NCI-H510A treated with DMSO at 0.1 percent for 48 hours (cell line): ENCODE measurements at places on chromosomes 3 and 15.
A peak's percentile ranks its signal among the peaks of the same experiment; 100 is the strongest.

GRCh38 chr3:8845641-8846040 is 76.2 kb upstream of the OXTR start:
- no peak for DNase-seq

GRCh38 chr3:46660543-46661523 is 32.6 kb downstream of the ALS2CL start:
- no peak for DNase-seq

DNA sequence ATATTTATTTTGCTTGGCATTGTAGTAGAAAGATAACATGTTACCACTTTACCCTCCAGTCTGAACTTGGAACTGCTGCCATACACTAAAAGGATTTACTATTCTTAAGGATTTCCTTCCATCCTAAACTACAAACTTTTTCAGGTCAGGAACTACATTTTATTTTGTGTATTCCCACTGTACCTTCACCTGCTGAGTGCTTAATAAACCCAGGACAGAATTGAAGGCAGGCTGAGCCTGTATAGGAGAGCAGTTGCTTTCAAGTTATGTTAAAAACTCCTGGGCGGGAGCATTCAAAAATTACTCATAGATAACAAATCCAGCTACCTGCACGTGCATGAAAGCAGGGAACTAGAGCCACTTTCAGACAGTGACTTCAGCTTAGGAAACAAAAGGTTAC is 58.3 kb downstream of the CACNA1D start:
- no peak for DNase-seq

DNA sequence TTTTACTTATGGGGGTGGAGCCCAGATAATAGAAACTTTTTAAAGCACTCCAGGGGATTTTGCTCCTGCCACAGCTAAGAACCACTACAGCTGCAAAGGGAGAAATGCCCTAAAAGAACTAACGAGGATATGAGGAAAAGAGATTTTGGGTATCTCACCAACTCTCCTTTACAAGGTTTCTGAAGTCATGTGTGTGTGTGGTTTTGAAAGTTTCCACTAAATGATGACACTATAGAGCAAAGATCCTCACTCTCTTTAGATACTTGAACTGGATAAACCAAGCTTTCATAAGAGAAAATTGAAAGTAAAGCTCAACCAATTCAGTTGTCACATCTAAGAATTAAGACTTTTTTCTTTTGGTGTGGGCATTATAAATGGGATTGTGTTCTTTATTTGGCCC is 455.3 kb upstream of the ALCAM start:
- no peak for DNase-seq

DNA sequence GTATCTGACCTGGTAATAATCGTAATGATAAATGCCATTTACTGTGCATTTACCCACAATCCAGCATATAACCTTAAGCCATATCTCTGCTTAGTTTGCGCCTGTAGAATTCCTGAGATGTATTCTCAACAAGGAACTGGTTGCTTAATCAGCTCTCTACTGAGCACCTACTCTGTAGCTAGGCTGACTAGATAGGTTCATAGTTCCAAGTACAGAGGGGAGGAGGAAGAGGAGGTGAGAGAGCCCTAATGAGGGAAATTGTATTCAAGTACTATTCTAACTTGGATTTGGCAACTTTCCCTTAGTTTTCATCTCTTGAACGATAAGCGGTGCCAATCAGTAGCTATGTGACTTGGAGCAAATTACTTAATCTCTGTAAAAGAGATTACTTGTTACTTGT is 5.6 kb upstream of the AKAP13 start:
- no peak for DNase-seq

GRCh38 chr15:77508541-77509243 is 88.0 kb downstream of the HMG20A start:
- DNase-seq = no peak

- DNase-seq = no peak
Observed at GRCh38 chr15:60118146-60118545, 114.0 kb downstream of the FOXB1 start.

GRCh38 chr15:78437107-78437761 is 782 bp upstream of the IREB2 start:
- DNase-seq = peak; percentile 61

GRCh38 chr3:112334691-112335433 is 1.9 kb downstream of the CD200 start:
- DNase-seq = no peak

DNA sequence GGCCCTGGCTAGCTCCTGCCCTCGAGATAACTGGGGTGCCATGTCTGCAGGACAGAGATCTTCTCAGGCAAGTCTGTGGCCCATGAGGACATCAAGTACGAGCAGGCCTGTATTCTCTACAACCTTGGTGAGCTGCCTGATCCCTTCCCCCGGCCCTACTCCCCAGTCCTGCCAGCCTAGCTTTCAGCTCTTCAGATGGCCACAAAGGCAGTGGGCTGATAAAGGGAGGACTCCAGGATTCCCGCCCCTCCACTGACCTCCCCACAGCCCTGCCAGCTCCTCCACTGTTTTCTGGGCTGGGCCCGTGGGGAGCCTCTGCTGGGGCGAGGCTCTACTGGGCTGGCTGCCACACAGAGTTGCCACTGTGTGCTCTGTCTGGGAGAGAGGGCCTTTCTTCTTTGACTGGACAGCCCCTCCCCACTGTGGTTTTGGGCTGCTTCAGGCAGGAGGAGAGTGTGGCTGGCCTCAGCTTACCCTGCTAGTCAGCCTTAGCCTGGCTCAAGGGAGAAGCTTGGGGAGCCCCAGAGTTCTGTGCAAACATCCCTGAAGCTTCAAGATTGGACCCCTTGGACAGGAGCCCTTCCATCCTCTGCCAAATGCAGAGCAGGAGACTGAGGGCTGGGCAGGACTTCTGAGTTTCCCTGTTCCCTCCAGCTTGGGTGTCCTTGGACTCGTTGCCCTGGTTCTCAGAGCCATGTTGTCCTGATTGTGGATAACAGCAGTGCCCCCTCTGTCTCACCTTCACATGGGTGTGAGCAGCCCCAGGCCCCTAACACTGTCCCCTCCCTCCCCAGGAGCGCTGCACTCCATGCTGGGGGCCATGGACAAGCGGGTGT is 24.4 kb downstream of the PTPN23 start:
- DNase-seq = no peak

GRCh38 chr3:12991481-12991837 is 81.8 kb downstream of the IQSEC1 start:
- DNase-seq = no peak

- no peak for DNase-seq
Observed at GRCh38 chr3:35931867-35932266, 292.5 kb downstream of the ARPP21 start.

- DNase-seq = no peak
Observed at GRCh38 chr15:25170781-25171110, 216.0 kb downstream of the SNRPN start.

GRCh38 chr15:60574801-60575631 is 96.1 kb upstream of the ICE2 start:
- no peak for DNase-seq

DNA sequence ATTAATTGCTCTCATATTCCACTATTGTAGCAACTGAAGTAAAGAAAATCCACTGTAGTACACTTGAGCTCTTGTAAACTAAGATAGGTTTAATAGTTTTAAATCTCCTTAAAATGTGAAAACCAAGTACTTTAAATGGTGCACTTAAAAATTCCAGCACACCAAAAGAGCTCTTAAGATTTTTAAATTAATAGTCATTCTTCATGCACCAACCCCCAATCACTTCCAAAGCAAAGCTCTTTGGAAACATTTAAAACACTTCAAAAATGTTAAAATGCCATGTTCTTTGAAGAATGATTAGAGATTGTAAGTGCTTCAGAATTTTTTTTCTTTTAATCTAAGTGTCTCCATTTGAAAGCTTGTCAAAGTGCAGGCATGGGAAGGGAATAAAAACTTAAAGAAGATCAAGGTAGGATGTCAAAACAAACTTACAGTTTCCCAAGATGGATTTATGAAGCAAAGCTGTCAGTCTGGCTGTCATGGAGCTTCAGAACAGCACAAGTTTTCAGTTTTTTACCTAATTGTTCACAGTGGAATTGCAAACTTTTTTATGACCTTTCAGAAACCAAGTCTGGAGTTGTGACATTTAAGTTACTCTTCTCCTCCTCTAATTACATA is 84.3 kb downstream of the ARPP21 start:
- no peak for DNase-seq

GRCh38 chr3:20324664-20325478 is 138.9 kb upstream of the SGO1 start:
- DNase-seq = no peak

DNA sequence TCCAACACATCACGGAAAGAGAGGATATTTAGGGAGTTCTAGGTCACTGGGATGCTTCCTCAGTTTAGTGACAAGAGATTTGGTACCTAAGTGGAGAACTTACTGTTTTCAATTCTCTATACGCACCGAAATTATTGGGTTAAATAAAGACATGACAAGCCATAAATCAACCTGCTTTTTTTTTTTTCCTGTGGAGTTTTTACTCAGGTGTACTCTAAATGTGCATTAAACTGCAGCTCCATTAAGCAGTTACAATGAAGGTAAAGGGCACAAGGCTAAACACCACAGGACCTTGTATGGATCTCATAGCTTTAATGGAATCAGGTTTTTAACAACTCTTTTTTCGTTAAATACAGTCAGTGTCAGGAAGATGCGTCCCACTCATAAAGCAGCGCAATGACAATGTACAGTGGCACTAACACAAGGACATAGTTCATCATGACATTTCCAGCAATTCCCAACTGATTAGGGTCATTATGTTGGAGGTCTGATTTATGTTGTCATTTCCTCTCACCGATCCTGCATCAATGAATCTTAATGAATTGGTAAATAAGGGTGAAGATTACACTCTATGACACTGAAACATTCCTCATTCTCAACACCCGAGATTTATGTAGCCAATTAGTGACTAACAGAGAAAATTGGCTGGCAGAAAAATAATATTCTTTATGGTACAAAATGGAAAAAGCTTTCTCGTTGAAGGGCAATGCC is 355.2 kb downstream of the FOXP1 start:
- DNase-seq = no peak

GRCh38 chr3:187920913-187921312 is 175.6 kb upstream of the BCL6 start:
- no peak for DNase-seq

- DNase-seq = no peak
Observed at GRCh38 chr3:144403040-144403457, 431.4 kb downstream of the DIPK2A start.

GRCh38 chr3:86562090-86562489 is 428.9 kb downstream of the VGLL3 start:
- peak; percentile 37 for DNase-seq

DNA sequence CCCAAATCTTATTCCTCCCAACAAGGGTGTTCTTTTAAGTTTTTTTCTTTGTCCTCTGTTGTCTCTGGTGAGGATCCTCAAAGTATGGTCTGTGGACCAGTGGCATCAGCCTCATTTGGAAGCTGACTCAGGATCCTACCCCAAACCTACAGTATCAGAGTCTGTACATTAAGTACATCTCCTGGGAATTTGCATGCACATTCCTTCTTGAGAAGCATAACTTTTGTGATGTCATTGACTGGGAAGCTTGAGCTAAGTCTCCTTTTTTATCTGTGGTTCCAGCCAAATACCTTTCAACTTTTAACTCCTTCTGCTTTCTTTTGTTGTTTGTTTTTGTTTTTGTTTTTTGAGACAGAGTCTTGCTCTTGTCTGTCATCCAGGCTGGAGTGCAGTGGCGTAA is 40.5 kb downstream of the ARMC8 start:
- DNase-seq = no peak

- DNase-seq = no peak
Observed at GRCh38 chr15:51053571-51053970, 41.1 kb downstream of the TNFAIP8L3 start.

- DNase-seq = no peak
Observed at GRCh38 chr3:88863196-88863595, 244.2 kb upstream of the EPHA3 start.

- no peak for DNase-seq
Observed at GRCh38 chr3:64105816-64106215, 82.5 kb upstream of the PSMD6 start.

DNA sequence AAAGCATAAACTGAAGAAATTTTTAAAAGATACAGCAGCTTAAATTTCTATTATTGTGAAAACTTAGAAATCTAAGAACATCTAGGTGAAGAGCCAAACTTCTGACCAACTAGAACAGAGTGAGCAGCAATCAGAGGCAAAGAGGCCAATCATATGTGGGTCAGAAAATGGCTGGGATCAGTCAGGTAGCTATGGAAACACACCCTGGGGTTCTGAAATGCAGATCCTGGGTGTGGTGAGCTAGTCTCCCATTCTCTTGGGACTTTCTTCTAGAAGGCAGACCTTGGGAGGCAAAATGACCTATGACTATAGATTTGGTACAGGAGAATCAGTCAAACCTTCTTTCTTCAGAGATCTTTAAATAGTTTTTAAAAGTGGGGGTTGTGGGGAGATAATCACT is 385.8 kb downstream of the TBC1D5 start:
- no peak for DNase-seq

- DNase-seq = no peak
Observed at GRCh38 chr3:78857494-78858111, 910.2 kb downstream of the ROBO1 start.

DNA sequence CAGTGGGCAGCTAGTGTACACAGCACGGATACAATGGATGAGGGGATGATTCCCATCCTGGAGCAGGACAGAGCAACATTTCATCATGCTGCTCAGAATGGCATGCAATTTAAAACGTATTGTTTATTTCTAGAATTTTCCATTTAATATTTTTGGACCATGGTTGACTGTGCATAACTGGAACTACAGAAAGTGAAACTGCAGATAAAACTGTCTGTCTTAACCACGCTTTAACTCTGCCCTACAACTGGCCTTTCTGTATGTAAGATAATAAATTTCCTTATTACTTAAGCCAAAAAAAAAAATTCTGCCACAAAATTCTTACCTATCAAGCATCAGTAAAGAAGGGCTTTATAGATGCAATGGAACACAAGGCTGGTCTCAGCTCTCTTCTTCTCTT is 33.4 kb downstream of the AP3S2 start:
- DNase-seq = no peak

DNA sequence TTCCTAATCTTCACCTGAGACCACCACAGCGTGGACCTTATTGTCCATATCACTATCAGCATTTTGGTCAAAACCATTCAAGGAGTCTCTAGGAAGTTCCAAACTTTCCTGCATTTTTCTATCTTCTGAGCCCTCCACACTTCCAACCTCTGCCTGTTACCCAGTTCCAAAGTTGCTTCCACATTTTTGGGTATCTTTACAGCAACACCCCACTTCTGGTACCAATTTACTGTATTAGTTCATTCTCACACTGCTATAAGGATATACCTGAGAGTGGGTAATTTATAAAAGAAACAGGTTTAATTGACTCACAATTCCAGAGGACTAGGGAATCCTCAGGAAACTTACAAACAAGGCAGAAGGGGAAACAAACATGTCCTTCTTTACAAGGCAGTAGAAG is 103.3 kb upstream of the CBLB start:
- DNase-seq = no peak

- no peak for DNase-seq
Observed at GRCh38 chr3:37661615-37662306, 199.9 kb upstream of the CTDSPL start.
